Left lobe of liver (tissue), 2 donors: ENCODE measurements at places on chromosomes 11 and 22.

DNA sequence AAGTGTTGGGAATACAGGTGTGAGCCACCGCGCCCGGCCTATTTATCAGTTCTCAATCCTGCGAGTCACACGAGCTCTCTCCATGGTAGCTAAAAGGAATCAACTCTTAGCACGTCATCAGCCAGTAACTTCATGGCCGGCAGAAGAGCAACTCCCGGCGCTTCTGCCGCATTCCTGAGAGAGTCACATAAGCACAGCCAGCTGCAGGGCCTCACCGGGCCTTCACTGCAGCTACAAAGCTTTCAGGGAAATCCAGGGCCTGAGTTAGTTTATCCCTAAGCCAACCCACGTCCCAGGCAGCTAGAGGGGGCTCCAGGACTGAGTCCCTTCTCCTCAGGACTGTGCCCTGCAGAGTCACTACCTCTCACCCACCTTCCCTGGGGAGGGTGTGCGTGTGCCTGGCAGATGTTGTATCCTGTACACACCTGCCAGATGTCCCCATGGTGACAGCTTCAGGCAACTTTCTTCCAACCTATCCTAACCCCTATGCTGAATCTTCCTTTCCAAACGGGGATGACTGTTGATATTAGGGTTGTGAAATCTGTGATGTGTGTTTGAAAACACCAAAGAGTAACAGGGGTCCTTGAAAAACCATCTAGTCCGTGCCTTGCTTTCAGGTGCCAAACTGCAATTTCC lies 45.9 kb upstream of the ARFGAP3 start:
- no peak for DNase-seq

DNA sequence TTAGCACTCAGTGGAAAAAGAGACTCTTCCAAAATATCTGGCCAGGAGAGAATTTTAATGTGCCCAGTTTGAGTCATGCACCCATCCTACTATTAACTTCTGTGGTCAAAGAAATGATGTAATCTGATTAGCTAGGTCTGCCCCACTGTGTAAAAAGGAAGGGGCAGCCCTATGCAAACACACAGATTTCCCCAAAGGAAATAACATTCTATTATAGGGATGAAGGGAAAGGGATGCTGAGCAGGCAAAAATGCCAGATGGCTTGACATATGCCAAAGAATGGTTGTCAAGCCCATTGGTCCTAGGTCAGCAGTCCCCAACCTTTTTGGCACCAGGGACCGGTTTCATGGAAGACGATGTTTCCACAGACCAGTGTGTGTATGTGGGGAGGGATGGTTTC lies 43.3 kb upstream of the PAK1 start:
- DNase-seq: no peak

DNA sequence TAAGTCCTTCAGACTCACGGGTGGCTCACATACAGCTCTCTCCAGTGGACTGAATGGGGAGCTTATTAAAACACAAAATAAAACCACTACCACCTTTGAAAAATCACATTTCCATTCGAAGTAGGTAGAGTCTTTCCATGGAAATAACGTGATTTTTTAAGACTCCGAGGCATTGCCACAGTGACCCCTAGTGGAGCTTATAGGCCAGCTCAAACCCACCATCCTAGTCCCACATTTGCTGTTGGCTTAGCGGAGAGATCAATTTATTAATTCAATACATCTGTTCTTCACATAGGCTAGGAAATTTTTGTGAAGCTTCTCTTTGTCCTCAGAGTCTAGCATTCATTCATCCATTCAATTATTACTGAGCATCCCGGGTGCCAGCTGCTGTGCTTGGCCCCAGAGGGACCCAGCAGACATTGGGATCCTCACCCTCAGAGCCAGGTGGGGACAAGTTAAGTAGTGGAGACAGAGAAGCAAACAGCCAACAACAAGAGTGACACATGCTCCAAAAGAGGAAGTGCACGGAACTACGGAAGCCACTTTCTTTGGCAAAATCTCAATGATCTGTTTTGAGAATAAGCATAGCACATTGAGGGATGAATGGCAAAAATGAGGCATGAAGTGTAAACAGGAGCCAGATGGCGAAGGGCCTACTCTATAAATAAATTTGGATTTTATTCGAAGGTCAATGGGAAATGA lies 10.2 kb upstream of the P4HA3 start:
- no peak for DNase-seq

GRCh38 chr11:95148406-95148805 lies 58.8 kb downstream of the ENDOD1 start:
- DNase-seq: no peak

GRCh38 chr11:69947793-69948255 lies 128.6 kb upstream of the FGF3 start:
- DNase-seq: no peak

DNA sequence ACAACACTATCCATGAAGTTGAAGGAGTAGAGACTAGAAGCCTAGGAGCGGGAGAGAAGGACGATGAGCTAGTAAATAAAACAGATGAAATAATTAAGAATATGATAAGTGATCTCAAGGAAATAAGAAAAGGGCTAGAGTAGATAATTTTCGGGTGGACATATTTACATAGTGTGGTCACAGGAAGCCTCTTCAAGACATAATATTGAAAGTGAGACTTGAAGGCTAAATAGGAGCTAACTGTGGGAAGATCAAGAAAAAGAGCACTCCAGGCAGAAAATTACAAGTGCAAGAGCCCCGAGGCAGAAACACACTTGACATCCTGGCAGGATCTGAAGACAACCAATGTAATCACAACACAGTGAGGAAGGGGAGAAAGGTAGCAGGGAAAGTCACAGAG lies 11.9 kb upstream of the PPFIBP2 start:
- no peak for DNase-seq

DNA sequence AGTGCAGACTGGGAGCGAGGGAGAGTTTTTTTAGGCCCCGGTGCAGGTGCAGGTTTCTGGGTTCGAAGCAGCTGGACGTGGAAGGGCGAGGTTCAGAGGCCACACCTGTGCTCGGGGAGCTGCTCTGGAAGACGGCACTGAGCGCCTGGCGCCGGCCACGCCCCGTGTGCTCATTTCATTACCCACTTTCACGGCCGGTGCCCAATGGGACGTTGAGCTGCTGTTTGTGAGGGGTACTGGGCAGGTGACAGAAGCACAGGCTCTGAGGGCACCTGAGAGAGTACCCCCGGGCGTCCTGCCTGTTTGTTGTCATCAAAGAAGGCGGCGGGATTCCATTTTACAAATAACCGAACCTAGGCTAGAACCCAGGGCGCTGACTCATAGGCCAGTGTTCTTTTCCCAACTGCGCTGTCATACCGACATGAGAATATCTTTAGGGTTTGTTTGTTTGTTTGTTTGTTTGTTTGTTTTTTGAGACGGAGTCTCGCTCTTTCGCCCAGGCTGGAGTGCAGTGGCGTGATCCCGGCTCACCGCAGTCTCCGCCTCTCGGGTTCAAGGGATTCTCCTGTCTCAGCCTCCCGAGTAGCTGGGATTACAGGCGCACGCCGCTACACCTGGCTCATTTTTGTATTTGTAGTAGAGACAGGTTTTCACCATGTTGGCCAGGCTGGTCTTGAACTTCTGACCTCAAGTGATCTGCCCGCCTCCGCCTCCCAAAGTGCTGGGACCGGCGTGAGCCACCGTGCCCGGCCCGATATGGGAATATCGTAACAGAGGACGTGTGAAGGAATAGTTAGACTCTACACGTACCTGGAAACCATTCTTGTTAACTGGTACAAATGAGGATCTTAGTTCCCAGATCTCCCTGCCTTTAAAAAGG lies 16.6 kb upstream of the SPTBN2 start:
- DNase-seq: no peak

GRCh38 chr11:31030138-31030792 lies 339.3 kb downstream of the DCDC1 start:
- DNase-seq: no peak

DNA sequence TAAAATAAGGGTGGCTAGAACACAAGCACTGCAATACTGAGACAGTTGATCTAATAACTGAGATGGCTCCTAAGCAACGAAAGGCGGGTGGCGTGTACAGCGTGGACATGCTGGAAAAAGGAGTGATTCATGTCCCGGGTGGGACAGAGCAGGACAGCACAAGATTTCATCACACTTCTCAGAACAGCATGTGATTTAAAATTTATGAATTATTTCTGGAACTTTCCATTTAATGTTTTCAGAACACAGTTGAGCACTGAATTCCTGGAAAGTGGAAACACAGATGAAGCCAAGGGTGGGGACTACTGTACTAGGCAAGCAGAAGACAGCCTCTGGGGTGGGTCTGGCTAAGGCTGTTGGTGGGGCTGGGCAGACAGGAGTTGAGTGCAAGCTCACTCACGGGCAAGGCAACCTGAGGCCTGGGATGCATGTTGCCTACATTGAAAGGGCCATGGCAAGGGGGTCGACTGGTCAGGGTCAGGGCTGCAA lies 165.6 kb upstream of the DDI1 start:
- DNase-seq: no peak

DNA sequence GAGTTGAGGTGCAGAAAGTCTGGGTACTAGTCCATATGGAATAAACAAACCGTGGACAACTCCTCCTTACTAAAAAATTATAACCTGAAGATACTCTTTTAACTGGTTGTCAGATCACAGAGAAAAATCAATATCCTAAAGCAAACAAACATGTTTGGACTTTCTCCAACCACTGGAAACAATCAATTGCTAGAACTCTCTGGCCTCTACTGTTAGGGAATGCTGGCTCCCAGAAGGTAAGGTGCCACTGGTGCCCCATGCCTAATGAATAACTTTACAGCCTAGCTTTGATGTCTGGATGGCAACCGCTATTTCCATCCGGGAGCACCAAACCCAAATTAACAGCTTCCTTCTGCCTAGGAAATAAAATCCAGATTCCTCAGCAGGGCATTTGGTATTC lies 74.5 kb downstream of the AMBRA1 start:
- no peak for DNase-seq
